ENCODE measurements at places on chromosomes 3 and 15.
A peak's percentile ranks its signal among the peaks of the same experiment; 100 is the strongest.

GRCh38 chr3:157626817-157627216 is 123.6 kb upstream of the VEPH1 start:
- no peak for ATAC-seq

DNA sequence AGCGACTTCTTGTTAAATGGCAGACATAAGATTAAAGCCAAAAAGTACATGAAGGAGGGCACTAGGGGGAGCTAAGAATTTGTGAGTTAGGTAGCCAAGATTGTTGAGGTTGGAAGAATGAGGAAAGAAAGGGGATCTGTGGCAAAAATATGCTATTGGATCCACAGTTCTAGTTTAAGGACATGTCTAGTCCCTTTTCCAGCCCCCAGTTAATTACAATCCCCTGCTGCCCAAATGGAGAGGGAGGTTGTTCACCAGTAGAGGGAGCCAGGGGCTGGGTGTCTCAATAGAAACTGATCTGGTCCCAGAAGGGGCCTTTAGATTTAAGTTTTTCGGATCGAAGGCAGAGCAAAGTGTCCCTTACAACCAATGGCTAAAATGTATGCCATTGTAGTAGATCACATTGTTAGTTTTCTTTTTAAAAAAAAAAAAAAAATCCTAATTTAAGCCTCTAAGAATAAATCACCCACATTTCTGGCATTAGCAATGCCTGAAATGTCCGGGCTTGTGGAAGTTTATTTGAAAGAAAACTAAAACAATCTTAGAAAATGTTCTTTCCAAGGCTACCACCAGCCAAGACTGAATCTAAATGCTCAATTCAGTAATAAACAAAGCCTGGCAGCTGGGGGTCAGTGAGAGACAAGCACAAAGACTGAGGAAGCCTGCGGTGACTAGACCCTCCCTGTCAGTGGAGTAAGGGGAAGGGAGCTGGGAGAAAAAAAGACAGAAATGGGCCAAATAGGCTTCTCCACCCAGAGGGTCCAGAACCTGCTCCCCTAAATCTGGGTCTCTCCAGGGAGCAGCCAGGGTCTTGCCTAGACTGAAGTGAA is 7.1 kb downstream of the COL8A1 start:
- no peak for ATAC-seq

GRCh38 chr3:14988988-14989394 is 41.6 kb downstream of the NR2C2 start:
- ATAC-seq: peak; percentile 92

GRCh38 chr15:60369696-60370095 is 28.1 kb downstream of the ANXA2 start:
- ATAC-seq: no peak

GRCh38 chr15:48426941-48427340 is 95.7 kb downstream of the DUT start:
- ATAC-seq: no peak

GRCh38 chr15:26438316-26438715 is 334.6 kb downstream of the GABRB3 start:
- ATAC-seq: no peak

GRCh38 chr3:127697551-127698240 is 24.9 kb downstream of the ABTB1 start:
- ATAC-seq: peak; percentile 82

GRCh38 chr3:161489395-161489794 is 7.2 kb upstream of the OTOL1 start:
- ATAC-seq: no peak

- ATAC-seq: no peak
Measured at GRCh38 chr3:23956701-23957100, 11.6 kb downstream of the NR1D2 start.

DNA sequence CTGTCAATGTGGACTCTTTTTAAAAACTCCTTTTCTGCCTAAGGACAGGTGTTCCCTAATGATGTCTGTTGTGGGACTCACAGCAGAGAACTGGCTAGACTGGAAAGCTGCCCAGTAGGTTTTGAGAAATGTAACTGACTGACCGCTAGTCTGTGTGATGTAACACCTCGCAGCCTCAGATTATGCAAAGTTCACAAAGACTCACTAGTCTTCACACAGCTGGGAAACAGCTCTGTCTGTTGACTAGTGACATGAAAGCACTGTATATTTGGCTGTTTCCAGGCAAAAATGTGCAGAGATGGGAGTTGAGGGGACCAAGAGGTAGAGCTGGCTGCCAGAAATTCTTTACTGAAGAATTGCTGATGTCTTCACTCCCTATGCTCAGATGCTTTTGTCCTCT is 10.3 kb downstream of the PDZRN3 start:
- no peak for ATAC-seq

DNA sequence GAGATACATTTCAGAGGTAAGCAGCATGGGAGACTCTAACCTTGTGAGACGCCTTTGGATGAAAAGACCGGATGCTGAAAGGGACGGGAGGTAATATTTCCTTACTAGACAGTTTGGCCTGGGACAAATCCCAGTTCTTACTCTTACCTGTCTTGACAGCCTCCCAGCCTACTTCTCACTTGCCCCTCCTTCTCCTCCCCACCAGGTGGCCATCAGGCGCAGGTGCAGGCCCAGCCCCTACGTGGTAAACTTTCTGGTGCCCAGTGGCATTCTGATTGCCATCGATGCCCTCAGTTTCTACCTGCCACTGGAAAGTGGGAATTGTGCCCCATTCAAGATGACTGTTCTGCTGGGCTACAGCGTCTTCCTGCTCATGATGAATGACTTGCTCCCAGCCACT is 6.3 kb downstream of the HTR3D start:
- ATAC-seq: no peak

GRCh38 chr15:70376929-70377691 is 279.4 kb upstream of the TLE3 start:
- ATAC-seq: no peak

DNA sequence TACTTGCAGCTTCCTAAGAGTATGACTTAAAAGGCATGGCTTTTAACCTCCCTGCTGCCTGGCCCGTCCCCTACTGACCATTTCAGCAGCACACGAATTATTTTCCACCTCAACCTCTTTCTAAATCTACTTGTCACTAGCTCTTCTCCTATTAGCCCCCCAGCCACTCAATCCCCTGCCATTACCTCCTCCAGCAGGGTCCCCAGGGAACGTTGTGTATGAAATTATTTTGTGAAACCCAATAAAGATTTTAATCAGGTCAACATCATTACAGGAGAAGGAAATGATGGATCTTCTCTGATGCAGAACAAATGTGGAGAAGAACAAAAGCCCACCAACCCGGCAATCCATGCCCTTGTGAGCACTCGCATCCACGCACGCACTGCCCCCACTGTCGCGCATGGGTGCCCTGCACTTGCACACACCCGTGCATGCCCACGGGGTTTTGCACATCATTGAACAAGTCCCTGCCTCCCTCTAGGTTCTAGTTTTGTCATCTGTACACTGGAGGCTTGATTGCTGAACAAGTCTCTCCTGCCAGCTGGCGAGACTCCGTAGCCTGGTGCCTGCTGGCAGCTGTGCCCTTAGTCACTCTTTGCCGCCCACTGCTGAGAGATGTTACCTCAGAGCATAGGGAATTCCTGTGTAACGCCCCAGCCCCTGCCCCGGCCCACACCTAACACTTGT is 51.6 kb downstream of the LINGO1 start:
- ATAC-seq: no peak

- ATAC-seq: no peak
Measured at GRCh38 chr3:37183375-37183831, 9.0 kb upstream of the LRRFIP2 start.

GRCh38 chr3:152728231-152728980 is 106.5 kb upstream of the P2RY1 start:
- ATAC-seq: no peak

- ATAC-seq: no peak
Measured at GRCh38 chr15:87123676-87124382, 1044.2 kb downstream of the AGBL1 start.

DNA sequence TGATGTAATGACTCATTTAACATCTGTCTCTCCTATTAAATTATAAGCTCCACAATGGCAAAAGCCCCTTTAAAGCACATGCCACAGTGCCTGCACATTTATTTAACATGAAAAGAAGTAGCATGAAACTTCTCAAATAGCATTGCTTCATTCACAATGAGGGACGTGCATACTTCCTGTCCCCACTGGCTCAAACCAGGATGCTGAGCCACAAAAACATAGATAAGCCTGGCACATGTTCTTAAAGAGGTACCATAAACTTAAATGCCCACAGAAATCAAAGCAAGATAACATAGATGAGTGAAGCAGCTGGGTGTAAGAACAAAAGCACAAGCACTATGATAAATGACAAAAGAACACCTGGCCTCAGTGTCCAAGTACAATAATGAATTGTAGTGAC is 3.8 kb downstream of the TP53BP1 start:
- no peak for ATAC-seq

- ATAC-seq: no peak
Measured at GRCh38 chr3:27943106-27943505, 221.0 kb upstream of the EOMES start.

DNA sequence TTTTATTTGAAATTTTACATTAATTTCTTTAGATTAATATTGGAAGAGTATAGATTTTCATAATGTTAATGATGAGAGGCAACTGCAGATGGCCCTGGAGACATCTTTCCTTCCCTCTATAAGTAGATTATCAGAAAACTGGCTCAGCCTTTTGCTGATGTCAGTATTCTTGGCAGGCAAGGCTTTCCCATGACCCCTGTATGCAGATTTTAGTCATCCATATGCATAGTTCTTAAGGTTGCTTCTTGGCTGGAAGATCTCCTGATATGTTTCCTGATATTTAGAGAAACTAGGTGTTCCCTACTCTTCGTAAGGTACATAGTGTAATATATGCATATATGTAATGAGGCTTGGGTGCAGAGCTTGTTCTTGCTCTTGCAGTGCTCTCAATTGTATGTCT is 911.4 kb downstream of the EPHA3 start:
- ATAC-seq: no peak

DNA sequence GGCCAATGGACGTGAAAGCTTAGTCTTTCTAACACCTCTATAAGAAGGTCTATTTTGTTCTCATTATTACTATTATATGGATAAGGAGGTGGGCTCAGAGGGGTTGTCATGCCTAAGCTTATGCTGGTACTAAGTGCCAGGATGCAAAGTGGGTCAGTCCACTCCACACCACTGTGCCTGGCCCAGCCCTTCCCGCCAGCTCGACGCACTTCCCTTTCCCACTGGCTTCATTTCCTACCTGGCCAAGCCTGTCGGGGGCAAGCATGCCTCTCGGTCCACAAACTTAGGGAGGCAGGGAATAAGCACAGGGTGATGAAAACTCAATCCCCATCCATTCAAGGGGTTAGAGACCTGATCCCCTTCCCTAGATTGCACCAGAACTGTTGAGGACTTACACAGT is 5.9 kb upstream of the SYNM start:
- no peak for ATAC-seq

- no peak for ATAC-seq
Measured at GRCh38 chr3:62229211-62229610, 144.1 kb downstream of the FEZF2 start.

DNA sequence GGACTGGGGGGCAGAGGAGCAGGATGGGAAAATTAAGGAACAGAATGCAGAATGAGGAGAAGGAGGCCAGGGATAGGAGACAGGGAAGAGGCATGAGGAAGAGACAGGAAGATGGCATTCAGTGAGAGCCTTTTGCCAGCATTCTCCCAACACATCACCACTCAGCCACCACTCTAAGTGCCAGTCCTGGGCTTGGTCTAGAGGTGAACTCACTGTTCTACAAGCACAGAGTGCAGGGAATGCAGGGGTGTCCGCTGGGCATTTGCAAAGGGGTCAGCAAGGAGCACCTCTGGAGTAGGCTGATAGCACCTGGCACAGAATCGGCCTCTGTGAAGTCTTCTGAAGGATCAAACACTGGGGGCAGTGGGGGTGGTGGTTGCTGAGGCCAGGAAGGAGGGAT is 14.6 kb upstream of the IGDCC3 start:
- ATAC-seq: no peak

GRCh38 chr3:13546667-13547171 is 2.2 kb upstream of the FBLN2 start:
- no peak for ATAC-seq

DNA sequence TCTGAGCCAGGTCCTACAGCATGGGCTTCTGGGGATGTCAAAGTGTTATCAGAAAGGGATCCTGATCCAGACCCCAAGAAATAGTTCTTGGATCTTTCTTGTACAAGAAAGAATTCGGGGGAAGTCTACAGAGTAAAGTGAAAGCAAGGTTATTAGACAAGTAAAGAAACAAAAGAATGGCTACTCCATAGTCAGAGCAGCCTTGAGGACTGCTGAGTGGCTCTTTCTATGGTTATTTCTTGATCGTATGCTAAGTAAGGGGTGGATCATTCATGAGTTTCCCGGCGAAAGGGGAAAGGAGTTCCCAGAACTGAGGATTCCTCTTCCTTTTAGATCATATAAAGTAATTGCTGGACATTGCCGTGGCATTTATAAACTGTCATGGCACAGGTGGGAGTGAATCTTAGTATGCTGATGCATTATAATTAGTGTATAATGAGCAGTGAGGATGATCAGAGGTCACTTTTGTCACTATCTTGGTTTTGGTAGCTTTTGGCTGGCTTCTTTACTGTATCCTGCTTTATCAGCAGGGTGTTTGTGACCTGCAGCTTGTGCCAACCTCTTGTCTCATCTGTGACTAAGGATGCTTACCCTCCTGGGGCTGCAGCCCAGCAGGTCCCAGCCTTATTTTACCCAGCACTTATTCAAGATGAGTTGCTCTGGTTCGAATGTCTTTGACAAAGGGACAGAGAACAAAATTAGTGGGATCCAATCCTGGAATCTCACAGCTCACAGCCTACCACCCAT is 41.0 kb downstream of the CRYGS start:
- no peak for ATAC-seq

DNA sequence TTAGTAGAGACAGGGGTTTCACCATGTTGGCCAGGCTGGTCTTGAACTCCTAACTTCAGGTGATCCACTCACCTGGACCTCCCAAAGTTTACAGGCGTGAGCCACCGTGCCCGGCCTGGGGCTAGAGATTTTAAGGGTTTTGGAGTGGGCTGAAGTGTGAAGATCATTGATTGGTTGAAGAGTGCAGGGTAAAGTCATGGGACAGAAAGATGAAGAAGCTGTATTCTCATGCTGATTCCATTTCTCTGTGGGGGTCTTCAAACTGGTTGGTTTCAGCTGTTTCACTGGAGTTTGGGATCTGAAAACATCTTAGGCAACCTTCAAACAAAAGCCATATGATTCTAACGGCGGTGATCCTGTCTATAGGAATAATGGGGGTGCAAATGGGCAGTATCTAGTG is 52.1 kb downstream of the GATM start:
- ATAC-seq: no peak

- no peak for ATAC-seq
Measured at GRCh38 chr3:25910105-25910504, 120.2 kb downstream of the OXSM start.

- ATAC-seq: no peak
Measured at GRCh38 chr3:46410669-46411068, 3.6 kb downstream of the CCRL2 start.

GRCh38 chr3:87979527-87979926 is 79.3 kb downstream of the CGGBP1 start:
- no peak for ATAC-seq
